ENCODE measurements at places on chromosomes 2 and 18.

GRCh38 chr2:113876503-113877387, 13.1 kb upstream of the ACTR3 start:
- DNase-seq = no peak

DNA sequence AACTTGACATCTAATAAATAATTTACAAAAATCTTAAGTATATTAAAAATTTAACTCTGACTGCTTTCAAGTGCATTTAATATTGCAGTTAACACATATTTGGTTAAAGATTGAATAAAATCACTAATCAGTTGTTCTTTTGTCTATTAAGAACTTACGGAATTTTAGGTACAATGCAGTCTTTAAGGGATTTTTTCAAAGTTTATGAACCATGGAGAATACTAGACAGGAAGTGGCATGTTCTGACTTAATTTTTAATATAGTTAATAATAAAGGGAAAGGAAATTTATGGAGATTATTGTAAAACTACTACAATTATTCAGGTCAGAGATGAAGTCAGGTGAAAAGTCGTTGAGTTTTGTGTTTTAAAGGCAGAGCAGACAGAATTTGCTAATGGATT, 240.9 kb downstream of the CALCRL start:
- no peak for DNase-seq

DNA sequence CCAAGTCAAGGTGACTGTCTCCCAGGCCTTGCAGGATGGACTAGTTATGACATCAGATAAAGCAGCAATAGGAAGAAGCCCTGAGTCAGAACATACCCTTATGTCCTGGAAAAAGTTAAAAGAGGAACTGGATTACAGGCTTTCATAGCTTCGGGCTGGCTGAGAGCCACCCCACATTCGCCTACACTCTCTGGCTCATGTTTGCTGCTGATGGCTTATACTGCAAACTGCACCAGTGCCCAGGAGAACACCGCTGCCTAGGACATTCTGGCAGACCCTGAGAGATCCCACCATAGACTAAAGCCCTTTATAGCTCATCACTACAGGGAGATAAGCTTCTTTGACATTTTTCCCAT, 20.3 kb downstream of the SLC8A1 start:
- DNase-seq = peak; percentile 82

DNA sequence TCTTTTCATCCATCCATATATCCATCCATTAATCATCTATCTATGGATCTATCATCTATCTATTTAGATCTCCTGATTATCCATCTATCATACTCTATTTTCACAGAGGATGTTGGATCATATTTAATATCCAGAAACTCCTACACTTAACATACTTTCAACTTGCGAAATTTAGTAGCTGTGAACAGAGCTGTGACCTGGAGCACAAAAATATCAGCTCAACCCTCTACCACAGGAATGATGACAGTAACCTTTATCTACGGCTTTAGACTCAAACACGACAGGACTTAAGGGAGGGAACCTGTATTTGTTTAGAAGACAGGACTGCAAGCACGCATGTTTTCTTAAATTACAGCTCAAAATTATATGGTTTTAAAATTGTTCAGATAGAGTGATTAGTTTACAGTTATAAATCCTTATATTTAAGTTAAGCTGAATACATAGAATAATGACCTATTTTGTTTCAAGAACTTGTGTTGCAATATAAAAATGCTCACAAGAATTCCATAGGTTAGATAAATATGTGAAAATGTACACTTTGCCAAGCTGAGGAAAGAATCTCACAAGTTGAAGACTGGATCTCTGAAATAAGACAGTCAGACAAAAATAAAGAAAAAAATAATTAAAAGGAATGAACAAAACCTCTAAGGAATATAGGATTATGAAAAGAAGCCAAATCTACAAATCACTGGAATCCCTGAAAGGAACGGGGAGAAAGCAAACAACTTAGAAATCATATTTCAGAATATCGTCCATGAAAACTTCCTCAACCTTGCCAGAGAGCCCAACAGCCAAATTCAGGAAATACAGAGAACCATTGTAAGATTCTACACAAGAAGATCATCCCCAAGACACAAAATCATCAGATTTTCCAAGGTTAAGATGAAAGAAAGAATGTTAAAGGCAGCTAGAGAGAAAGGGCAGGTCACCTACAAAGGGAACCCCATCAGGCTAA, 142.0 kb downstream of the COL6A3 start:
- DNase-seq = peak; percentile 70

GRCh38 chr2:191617575-191617974, 60.4 kb upstream of the NABP1 start:
- no peak for DNase-seq

Data from fibroblast of skin of right quadriceps (primary cell).